ENCODE measurements at places on chromosomes 4 and X. TPM values are rescaled to one million over a fixed set of nuclear protein-coding genes. Genes with fewer than 3 reads are reported as not detected.
A peak's percentile ranks its signal among the peaks of the same experiment; 100 is the strongest.

GRCh38 chrX:125953814-125954213 lies 212.3 kb downstream of the DCAF12L2 start:
- H3K4me1 ChIP-seq, result no peaks in the 10 kb centered on the region
- H3K4me3 ChIP-seq, result no peak overlapping the region
- DNase-seq, result no peak
- no peaks in the 10 kb centered on the region for H3K36me3 ChIP-seq
- H3K27me3 ChIP-seq, result no peaks in the 10 kb centered on the region
- no peak overlapping the region for H3K27ac ChIP-seq

DNA sequence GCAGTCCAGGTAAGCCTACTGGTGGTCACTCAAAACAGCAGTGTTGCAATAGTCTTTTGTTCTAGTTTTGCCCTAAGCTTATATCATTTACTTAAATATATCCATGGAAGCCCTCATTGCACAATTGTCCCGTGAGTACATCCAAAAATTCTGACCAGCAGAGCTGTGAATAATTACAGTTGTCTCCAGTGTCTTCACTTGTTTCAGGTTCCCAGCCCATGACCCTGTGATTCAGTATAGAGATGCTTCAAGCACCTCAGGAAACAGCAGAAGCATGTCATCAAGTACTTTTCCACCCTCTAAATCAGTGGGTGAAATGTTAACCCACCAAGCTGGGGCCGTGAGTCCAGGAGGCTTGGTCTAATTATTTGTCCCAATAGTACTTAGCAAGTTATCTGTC lies 214.9 kb upstream of the RPS6KA3 start:
- no peak overlapping the region for H3K4me3 ChIP-seq
- H3K27me3 ChIP-seq, result no peaks in the 10 kb centered on the region
- H3K27ac ChIP-seq, result no peak overlapping the region
- H3K36me3 ChIP-seq, result no peaks in the 10 kb centered on the region

DNA sequence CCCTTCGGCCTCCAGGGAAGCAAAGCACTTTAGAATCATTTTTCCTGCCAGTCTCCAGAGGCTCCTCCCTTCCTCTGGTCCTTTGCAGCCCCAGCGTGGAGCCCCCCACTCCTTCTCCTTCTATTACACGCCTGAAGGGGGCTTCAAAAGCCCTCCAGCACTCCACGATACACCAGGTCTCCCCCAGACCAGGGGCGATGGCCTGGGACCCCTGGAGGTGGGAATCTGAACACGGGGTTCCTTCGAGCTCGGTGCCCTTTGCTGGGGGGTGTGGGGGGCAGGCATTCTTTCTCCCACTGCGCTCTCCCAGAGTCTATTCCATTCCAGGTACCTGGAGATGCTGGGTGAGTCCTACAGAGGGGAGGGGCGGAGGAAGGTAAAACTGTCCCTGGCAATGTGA lies 97.6 kb downstream of the HMX1 start:
- no peaks in the 10 kb centered on the region for H3K4me1 ChIP-seq
- no peak overlapping the region for H3K4me3 ChIP-seq
- no peaks in the 10 kb centered on the region for H3K27me3 ChIP-seq

The NCAPG gene
- total RNA-seq, result 0.99 TPM

GRCh38 chr4:92128676-92129075 lies 175.1 kb upstream of the GRID2 start:
- H3K36me3 ChIP-seq, result no peaks in the 10 kb centered on the region
- DNase-seq, result no peak
- no peaks in the 10 kb centered on the region for H3K27me3 ChIP-seq

DNA sequence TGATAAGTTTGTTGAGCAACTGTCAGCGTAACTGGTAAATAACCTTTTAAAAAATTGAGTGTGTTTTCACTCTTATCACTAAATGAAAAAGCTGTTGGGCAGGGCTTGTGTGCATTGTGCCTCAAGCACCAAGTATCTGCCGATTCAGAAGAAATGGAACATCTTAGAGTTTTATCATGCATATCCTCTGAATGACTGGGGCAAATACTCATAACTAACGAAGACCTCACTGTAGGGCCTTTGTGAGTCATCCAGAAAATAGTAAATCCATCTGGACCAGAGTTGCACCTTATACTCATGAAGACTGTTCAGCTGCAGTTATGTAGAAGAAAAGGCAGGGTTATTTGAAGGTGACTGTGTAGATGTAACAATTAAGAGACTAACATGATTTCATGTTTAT lies 222.1 kb downstream of the CAMK2D start:
- DNase-seq, result no peak
- no peaks in the 10 kb centered on the region for H3K36me3 ChIP-seq

- H3K4me1 ChIP-seq, result peaks cover 16% of the 10 kb centered on the region
- H3K36me3 ChIP-seq, result peaks cover 49% of the 10 kb centered on the region
- no peak overlapping the region for H3K27ac ChIP-seq
- no peaks in the 10 kb centered on the region for H3K27me3 ChIP-seq
- no peak overlapping the region for H3K4me3 ChIP-seq
Observed at GRCh38 chrX:154698630-154699248, 45.4 kb upstream of the CTAG2 start.

The GPC3 gene
- 0.65 TPM for total RNA-seq

The JAKMIP1 gene
- not detected for total RNA-seq

DNA sequence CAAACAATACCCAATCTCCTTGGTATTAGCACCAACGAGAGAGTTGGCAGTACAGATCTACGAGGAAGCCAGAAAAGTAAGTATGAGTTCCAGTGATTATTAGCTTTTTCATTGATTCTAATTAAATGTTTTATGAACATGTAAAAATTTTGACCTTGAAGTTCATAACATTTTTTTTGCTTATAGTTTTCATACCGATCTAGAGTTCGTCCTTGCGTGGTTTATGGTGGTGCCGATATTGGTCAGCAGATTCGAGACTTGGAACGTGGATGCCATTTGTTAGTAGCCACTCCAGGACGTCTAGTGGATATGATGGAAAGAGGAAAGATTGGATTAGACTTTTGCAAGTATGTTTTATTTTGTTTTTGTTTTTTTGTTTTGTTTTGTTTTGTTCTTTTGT lies 10.1 kb downstream of the DDX3X start:
- no peak overlapping the region for H3K27ac ChIP-seq
- no peaks in the 10 kb centered on the region for H3K27me3 ChIP-seq
- no peak overlapping the region for H3K4me3 ChIP-seq
- peaks cover 4% of the 10 kb centered on the region for H3K4me1 ChIP-seq
- DNase-seq, result no peak

DNA sequence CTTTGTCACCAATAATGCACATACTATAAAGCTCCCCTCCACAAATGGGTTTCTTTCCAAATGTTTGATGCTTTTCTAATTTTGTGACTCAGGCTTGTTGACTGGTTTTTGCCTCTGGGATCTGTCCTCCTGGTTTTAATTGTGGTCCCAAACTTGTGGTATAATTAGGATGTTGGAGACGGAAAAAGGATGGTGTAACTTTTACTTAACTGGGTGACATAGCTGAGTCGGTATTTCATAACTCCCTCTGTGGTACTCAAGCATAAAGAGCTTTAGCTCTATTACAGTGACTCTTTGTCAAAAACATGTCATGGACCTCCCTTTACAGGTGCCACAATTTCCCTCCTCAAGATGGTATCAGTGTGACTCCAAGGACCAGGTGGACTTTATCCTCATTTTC lies 119.7 kb upstream of the RBPJ start:
- peaks cover 17% of the 10 kb centered on the region for H3K4me1 ChIP-seq
- H3K27ac ChIP-seq, result no peak overlapping the region
- no peak overlapping the region for H3K4me3 ChIP-seq
- DNase-seq, result no peak
- H3K27me3 ChIP-seq, result no peaks in the 10 kb centered on the region
- H3K36me3 ChIP-seq, result no peaks in the 10 kb centered on the region

The ARAF gene
- total RNA-seq, result 70.6 TPM

The ASB5 gene
- total RNA-seq, result 7.7 TPM

GRCh38 chr4:12770351-12770750 lies 713.8 kb downstream of the RAB28 start:
- H3K4me3 ChIP-seq, result no peak overlapping the region
- no peaks in the 10 kb centered on the region for H3K36me3 ChIP-seq
- no peak overlapping the region for H3K27ac ChIP-seq
- DNase-seq, result no peak
- no peaks in the 10 kb centered on the region for H3K27me3 ChIP-seq

GRCh38 chr4:141207961-141208360 lies 12.7 kb upstream of the ZNF330 start:
- H3K27me3 ChIP-seq, result no peaks in the 10 kb centered on the region
- DNase-seq, result no peak
- no peaks in the 10 kb centered on the region for H3K36me3 ChIP-seq
- no peak overlapping the region for H3K27ac ChIP-seq
- no peak overlapping the region for H3K4me3 ChIP-seq
- no peaks in the 10 kb centered on the region for H3K4me1 ChIP-seq

DNA sequence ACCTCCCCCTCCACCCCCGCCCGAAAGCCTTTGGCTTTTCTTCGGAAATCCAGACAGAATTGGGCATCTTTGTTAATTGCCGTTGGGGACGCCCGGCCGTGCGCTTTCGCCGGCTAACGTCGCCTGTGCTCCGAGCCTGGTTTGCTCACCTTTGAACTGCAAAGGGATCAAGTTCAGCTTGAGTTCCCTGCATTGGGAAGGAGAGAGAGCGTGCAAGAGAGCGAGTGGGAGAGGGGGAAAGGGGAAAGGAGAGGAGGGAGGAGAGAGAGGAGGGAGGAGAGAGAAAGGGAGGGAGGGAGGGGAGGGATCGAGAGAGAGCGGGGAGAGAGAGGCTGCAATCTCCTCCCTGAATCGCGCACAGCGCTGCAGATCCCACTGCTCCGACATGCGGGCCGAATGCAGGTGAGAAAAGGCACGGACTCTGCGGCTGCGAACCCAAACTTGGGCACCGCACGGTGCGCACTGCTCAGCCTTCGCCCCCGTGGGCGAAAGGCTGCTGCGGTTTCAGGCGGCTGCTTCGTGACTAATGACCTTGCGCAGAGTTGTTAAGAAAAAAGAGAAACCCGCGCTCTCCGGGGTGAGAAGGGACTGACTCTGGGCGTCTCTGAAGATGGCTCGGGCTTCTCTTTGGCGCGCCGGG lies at the start of gene PCDH7:
Gene PCDH7, plus strand, starts transcription at position 349 of the 640 bp plus-strand sequence. CDS start 1,054 bp downstream, outside the sequence.
- peak within 1 kb of the TSS; percentile 54 for H3K27ac ChIP-seq
- DNase-seq, result peak; percentile 28
- peaks cover 51% of the 10 kb centered on the region for H3K27me3 ChIP-seq
- no peaks in the 10 kb centered on the region for H3K4me1 ChIP-seq
- H3K36me3 ChIP-seq, result no peaks in the 10 kb centered on the region

- H3K27me3 ChIP-seq, result no peaks in the 10 kb centered on the region
- H3K27ac ChIP-seq, result no peak overlapping the region
- no peaks in the 10 kb centered on the region for H3K4me1 ChIP-seq
- no peak for DNase-seq
Observed at GRCh38 chrX:100695991-100696390, 35.9 kb downstream of the SYTL4 start.

DNA sequence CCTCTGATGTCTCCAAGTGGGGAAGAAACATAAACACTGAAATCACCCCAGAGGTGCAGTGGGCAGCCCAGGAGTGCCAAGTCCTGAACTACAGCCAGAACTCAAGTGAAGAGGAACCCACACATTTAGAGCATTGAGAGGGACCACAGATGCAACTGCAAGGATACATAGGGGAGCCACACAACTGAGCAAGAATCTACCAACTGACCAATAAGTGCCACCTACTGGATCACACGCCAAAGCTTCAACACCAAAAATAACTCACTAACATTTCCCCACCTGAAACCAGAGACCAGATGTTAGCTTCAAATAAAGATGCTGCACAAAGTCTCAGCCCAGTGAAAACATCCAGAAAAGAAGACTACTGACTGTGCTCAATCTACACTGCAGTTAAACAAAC lies 276.7 kb upstream of the GRIA3 start:
- H3K36me3 ChIP-seq, result no peaks in the 10 kb centered on the region
- no peaks in the 10 kb centered on the region for H3K27me3 ChIP-seq
- H3K27ac ChIP-seq, result no peak overlapping the region
- H3K4me3 ChIP-seq, result no peak overlapping the region

GRCh38 chr4:141036786-141037185 lies 96.5 kb downstream of the RNF150 start:
- no peak overlapping the region for H3K27ac ChIP-seq
- no peak overlapping the region for H3K4me3 ChIP-seq
- no peak for DNase-seq
- peaks cover 12% of the 10 kb centered on the region for H3K4me1 ChIP-seq
- H3K27me3 ChIP-seq, result no peaks in the 10 kb centered on the region
- no peaks in the 10 kb centered on the region for H3K36me3 ChIP-seq

All from heart left ventricle (tissue), 16 donors.